Hypothalamus (tissue), 51 donors: ENCODE measurements at places on chromosomes 4 and X.

DNA sequence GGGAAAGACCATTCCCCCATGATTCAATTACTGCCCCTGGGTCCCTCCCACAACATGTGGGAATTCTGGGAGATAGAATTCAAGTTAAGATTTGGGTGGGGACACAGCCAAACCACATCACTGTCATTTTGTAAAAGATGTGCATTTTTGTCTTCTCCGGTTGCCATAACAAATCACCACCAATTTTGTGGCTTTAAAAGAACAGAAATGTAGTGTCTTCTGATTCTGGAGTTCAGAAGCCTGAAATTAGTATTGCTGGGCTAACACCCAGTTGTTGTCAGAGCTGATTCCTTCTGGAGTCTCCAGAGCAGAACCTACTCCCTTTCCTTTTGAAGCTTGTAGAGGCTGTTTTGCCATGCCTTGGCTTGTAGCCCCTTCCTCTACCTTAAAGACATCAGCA is 54.1 kb upstream of the DHRSX start:
- no peak for DNase-seq

DNA sequence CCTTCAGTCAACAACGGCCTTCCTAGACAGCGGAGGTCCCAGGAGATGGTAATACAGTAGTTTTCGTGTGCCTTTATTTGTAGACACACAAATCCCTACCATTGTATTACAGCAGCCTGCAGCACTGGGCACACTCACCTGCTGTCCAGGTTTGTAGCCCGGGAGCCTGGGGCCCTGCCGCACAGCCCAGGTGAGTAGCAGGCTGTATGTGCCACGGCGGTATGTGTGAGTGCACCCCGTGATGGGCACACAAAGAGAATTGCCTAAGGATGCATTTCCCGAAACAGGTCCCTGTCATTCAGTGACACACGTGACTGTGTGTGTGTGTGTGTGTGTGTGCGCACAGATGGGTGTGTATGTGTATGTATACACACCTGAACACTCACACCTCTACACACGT is 8.1 kb upstream of the SLC25A6 start:
- no peak for DNase-seq

DNA sequence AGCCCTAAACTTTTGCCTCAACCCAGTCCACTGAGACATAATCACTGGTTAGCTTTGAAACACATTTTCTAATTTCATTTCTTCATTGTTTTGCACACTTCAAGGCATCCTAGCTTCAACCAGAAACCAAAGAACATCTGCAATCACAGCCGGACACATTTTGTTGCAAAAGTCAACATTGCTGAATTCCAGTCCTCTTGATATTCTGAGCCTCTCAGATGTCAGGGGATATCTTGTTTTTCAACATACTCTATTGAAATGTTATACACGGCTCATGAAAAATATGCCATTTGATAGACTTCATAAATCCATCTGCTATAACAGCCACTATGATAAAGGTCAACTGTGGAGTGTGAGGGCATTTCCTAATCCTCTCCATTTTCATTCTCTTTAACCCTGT is 241.6 kb upstream of the PUDP start:
- no peak for DNase-seq

DNA sequence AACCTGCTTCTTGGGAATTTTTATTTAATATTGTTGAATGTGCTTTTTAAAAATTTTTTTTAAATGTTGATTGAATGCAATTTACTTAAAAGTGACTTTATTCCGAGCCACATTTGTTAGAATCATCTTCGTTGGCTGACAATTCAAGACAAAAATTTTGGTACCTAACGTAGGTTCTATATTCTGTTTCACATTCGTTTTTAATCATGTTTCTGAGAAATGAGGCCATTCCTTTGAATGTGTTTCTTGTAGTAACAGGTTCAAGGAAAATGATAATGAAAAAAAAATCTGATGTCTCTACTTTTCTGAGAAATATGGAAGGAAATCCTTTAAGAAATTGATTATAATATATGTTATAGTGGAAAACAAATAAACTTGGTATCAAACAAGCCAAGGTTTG is 92.3 kb upstream of the DCLK2 start:
- DNase-seq, result no peak
